ENCODE measurements at places on chromosomes 7 and 10.

GRCh38 chr10:105837951-105838350 lies 1196.9 kb downstream of the SORCS3 start:
- no peak for DNase-seq

DNA sequence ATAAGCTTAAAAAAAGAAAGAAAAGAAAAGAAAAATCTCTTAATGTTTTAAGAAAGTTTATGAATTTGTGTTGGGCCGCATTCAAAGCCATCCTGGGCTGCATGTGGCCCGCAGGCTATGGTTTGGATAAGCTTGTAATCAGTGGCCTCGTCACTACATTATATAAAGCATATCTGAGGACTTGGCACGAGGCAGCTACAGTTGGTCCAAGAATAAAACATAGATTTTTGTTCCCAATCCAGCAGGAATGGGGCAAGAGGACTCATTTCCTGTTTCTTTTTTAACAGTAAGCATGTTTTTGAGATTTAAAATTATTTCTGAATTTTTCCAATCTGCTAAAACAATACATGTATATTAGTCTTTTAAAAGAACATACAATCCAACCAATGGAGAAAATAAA lies 28.6 kb downstream of the MCM10 start:
- DNase-seq, result no peak

- no peak for DNase-seq
Observed at GRCh38 chr7:140146574-140146973, 30.2 kb downstream of the KDM7A start.

GRCh38 chr10:119306514-119306951 lies 99.2 kb downstream of the GRK5 start:
- DNase-seq, result peak; percentile 85

GRCh38 chr10:128046953-128047290 lies 79.3 kb downstream of the MKI67 start:
- no peak for DNase-seq

GRCh38 chr10:96830511-96831199 lies 1.4 kb upstream of the LCOR start:
- DNase-seq, result peak; percentile 86

- DNase-seq, result no peak
Observed at GRCh38 chr7:112152186-112152585, 54.0 kb downstream of the DOCK4 start.

- no peak for DNase-seq
Observed at GRCh38 chr10:66837335-66837734, 88.5 kb upstream of the LRRTM3 start.

- DNase-seq, result no peak
Observed at GRCh38 chr7:98073047-98073446, 33.6 kb upstream of the LMTK2 start.

DNA sequence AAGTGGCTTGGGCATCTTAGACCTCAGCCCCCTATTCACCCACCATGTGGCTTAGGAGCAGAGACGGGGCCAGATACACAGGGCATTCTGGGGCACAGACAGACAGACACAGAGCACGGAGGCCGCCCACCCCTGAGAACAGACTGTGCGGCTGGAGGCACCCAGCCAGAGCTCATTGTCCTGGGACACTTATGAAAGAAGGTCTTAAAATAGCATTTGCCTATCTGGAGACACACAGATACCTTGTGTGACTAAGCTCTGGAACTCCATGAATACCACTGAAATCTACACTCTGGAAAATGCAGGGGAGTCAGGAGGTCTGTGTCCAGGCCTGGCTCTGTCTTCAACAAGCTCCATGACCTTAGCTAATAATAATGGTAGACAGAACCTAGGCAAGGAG lies 41.4 kb upstream of the ADO start:
- DNase-seq, result no peak

DNA sequence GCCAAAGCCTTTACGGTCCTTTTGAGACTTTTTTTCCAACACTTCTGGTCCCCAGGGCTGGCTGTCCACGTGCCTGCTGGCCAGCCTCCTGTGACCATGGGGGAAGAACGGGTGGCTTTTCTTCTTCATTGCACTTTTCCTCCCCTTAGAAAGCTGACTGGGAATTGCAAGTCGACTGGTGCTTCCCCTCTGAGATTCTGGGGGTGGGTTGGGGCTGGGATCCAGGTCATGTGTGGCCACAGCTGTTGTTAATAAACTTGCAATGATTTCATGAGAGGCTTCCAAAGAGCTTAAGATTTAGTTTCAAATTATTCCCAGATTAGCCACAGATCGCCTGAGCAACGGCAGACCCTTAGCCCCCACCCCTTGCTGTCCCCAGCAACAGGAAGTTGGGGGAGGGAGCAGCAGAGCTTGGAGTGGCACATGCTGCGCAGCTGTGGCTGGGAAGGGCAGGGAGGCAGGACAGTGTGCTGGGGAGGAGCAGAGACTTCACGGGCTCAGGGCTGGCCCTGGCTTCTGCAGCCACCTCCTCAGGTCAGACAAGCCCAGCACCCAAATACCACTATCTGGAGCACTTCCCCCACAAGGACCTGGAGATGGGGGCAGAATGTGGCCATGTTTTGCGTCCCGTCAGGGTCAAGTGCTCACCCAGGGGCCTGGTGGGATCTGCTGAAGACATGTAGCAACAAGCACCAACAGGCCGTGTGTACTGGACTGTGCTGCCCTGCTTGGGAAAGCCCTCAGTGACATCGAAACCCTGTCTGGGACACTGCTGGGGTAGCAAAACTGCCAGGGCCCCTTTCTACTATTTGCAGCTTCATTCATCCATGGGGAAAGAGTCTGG lies 147.1 kb downstream of the RNF216 start:
- no peak for DNase-seq

DNA sequence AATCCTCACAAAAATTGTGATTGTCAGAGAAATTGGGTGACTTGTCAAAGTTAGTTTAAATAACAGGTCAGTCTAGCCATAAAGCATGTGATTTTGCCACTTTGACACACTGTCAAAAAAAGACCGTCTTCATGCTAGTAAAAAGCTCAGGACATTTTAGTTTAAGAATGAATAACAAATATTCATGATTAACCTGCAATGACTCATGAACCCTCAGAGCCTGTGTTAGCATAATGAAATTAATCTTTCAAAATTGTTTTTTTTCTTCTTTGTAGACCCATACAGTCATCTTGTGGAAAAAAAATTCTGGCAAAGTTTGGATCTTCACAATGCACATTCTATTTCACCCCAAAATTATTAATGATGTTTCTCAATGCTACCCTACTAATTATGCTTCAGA lies 255.2 kb upstream of the POT1 start:
- no peak for DNase-seq

Measured in CD4-positive, alpha-beta T cell treated with Interleukin-17A for 4 hours (primary cell).